ENCODE measurements at places on chromosomes 16 and 17.
A peak's percentile ranks its signal among the peaks of the same experiment; 100 is the strongest.

DNA sequence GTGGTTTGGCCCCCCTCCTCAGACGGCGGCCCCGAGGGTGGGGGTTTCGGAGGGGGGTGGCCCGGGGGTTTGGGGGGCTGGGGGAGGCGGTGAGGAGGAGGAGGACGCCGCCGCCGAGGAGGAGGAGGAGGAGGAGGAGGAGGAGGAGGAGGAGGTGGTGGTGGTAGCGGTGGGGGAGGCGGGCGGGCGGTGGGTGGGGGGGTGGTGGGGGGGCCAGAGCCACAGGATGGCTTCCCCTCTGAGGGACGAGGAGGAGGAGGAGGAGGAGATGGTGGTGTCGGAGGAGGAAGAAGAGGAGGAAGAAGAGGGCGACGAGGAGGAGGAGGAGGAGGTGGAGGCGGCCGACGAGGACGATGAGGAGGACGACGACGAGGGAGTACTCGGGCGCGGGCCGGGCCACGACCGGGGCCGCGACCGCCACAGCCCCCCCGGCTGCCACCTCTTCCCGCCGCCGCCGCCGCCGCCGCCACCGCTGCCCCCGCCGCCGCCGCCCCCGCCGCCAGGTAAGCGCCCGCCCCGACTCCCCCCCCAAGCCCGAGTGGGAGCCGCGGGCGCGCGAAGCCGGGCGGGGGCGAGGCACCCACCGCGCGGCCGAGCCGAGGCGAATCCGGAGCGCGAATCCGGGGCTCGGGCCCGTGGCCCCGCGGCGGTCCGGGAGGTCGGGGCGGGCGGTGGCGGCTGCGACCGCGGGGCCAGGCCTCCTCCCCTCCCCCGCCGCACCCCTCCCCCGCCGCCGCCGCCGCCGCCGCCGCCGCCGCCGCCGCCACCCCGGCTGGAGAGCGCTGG, 3.8 kb upstream of the CHD3 start:
- DNase-seq, result no peak

DNA sequence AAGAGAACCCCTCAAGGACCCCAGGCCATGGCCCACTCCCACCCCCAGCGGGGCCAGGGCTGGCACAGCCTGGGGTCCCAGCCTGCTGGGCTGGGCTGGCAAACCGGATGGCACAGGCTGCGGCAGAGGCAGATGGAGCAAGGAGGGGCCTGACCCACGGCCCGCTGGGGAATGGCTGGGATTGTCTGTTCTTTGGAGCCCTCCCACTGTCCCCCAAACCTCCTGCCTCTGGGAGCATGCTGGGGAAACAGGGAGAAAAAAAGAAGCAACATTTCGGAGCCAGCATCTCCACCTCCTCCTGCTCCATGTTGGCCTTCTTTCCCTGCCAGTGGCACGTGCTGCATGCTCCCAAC, 37.1 kb upstream of the LHX1 start:
- DNase-seq, result no peak

GRCh38 chr17:10875984-10876555, 38.2 kb upstream of the PIRT start:
- DNase-seq, result peak; percentile 48

DNA sequence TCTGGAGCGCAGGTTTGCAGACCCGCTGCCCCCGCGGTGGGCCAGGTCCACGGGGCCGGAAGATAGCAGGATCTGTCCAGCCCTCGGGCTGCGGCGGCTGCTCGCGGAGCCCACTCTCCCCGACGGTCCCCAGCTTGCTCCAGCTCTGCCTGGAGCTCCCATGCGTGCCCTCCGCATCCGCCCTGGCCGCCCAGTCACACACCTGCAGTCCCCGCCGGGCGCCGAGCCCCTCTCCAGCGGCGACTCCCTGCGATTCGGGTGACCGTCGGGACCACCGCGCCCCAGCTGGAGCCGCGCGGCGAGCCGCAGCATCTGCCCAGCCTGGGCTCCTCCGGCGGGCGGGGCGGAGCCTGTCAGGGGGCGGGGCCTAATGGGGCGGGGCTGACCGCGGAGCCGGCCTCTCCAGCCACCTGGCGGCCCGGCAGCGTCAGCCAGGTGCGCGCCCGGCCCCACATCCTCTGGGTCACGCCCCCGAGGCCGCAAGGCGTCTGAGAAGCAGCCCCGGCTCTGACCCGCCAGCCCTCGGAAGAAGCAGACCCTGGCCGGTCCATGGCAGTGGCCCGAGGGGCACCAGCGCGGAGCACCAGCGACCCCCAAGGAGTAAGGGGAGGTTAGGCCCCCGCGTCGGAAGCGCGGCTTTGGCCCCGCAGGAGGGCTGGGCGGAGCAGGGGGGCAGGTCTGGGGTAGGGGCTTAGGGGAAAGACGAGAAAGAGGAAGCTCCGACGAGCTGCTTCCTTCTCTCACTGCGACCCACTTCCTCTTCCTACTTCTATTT, at the start of gene PIK3R5:
Gene PIK3R5, minus strand, starts transcription at position 314 of the 775 bp plus-strand sequence. CDS start 54,213 bp downstream, outside the sequence.
- no peak for DNase-seq

DNA sequence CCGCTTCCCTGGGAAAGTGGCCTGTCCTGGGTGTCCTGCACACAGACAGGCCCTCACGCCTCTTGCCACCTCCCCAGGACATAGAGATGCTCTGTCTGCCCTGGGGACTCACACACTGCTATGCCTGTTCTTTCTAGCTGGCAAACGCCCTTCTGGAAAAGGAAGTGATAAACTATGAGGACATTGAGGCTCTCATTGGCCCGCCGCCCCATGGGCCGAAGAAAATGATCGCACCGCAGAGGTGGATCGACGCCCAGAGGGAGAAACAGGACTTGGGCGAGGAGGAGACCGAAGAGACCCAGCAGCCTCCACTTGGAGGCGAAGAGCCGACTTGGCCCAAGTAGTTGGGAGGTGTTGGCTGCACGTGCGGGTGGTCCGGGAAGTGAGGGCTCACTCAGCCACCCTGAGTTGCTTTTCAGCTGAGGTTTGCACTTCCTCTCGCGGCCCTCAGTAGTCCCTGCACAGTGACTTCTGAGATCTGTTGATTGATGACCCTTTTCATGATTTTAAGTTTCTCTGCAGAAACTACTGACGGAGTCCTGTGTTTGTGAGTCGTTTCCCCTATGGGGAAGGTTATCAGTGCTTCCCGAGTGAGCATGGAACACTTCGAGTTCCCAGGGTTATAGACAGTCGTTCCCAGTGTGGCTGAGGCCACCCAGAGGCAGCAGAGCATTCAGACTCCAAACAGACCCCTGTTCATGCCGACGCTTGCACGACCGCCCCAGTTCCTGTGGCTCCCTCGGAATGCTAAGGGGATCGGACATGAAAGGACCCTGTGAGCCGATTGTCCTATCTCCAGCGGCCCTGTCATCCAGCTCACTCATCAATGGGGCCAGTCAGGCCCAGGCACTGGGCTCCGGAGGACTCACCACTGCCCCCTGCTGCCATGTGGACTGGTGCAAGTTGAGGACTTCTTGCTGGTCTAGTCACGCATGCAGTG, 3.5 kb upstream of the RPL13 start:
- DNase-seq, result peak; percentile 58

DNA sequence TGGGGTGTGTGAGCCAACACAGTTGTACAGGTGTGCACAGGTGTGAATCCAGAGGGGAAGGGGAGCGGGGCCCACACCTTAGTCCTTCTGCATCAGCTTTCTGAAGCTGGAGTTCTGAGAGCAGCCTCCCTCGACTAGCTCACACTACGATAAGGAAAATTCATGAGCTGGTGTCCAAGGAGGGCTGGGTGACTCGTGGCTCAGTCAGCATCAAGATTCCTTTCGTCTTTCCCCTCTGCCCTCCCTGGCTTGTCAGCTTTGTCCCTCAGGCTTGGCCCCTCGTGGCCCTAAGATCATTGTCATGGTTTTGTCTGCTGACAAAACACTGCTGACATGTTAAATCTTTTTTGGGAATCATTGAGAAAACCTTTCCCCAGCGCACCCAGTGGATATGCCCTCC, 47.5 kb downstream of the OR1D5 start:
- no peak for DNase-seq

GRCh38 chr17:15233022-15233805, 31.9 kb downstream of the PMP22 start:
- peak; percentile 18 for DNase-seq

DNA sequence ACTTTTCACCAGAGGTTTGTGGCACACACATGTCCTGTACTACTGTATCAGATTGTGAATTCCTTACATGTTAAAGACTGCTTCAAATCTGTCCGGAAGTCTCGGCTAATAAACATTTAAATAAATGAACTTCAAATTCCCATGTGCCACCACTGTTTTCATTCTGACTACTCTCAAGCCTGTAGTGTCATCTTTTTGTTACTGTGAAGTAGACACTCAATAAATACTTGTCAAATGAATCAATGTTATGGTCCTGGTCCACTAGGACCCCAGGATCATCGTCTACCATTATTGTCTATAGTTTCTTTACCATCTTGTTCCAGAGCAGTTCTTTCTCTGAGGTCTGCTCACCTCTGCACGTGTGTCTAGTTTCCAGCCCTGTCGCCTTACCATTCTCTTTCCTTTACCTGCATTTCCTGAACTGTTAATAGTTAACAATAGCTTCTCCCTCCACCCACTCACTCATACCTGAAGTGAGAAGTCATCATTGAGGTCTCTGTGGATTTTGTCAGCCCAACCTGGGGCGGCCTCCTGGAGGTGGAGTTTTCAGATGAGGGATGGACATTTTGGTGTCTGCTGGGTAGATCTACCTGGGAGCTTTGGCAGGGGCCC, 333.0 kb downstream of the SEC14L1 start:
- DNase-seq, result peak; percentile 91

DNA sequence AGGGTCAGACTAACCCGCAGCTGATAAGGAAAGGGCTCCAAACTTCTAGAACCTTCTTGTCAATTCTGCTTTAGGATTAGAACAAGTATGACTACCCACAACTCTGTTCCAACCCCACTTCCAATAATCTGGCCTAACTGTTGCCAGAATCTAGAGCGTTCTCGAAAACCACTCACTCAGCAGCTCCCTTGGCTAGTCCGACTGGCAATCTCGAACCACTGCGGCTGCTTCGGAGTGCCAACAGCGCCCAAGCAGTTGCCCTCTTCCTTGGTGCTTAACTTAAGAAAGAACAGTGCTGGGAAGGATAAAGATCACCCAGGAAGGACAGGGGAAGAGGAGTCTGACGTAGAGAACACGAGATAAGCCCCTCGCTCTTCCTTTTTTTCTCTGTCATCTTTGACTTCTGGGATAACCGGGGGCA, 818 bp downstream of the DNAJC7 start:
- no peak for DNase-seq

DNA sequence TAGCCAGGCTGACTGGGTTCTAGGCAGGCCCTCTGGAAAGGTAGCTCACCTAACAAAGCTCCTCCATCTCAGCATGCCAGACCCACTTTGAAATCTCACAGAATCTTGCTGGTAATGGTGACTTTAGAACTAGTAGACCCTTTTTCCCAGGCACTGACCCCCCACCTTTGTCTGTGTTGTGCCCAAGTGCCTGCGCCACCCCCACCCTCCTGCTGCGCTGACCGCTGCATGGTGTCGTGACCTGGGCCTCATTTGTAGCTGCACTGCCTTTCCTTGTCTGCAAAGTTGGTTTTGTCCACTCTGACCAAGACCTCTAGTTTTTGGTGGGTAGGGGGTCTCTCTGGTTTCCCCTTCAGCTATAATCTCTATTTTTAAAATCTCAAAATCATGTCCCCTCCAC, 6.8 kb downstream of the ATXN1L start:
- DNase-seq, result no peak

- DNase-seq, result no peak
Measured at GRCh38 chr17:3569534-3570137, 12.0 kb upstream of the TRPV3 start.
